ENCODE measurements at places on chromosomes 2 and 18. TPM values are rescaled to one million over a fixed set of nuclear protein-coding genes. Genes with fewer than 3 reads are reported as not detected.
A peak's percentile ranks its signal among the peaks of the same experiment; 100 is the strongest.

- no peak for DNase-seq
- no peaks in the 10 kb centered on the region for H3K36me3 ChIP-seq
- no peak overlapping the region for H3K4me3 ChIP-seq
- no peaks in the 10 kb centered on the region for H3K4me1 ChIP-seq
- H3K27ac ChIP-seq: no peak overlapping the region
- no peaks in the 10 kb centered on the region for H3K27me3 ChIP-seq
Measured at GRCh38 chr2:190379249-190379964, 28.7 kb upstream of the MFSD6 start.

- H3K27me3 ChIP-seq: no peaks in the 10 kb centered on the region
- no peak overlapping the region for H3K4me3 ChIP-seq
- no peaks in the 10 kb centered on the region for H3K36me3 ChIP-seq
Measured at GRCh38 chr2:157488877-157489276, 45.0 kb upstream of the CYTIP start.

DNA sequence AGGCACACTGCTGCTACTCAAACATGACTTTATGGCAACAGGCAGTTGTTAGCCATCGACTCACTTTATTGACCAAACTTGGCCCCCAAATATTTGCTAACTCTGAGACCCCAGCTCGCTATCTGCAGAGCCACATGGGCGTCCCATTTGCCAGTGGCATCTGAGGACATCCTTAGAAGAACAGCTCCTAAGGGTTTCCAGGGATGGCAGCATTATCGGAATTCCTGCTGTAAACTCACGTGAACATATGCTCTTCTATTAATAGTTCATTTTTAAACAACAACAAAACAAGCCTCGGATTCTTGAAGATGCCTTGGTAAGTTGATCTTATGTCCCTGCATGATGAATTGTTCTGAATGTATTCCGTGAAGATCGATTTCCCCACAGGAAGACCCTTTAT, 181.0 kb downstream of the LDLRAD4 start:
- H3K36me3 ChIP-seq: no peaks in the 10 kb centered on the region
- no peak for DNase-seq
- H3K27ac ChIP-seq: no peak overlapping the region
- no peaks in the 10 kb centered on the region for H3K4me1 ChIP-seq

GRCh38 chr18:74073957-74074667, 73.5 kb downstream of the FBXO15 start:
- DNase-seq: no peak
- H3K36me3 ChIP-seq: no peaks in the 10 kb centered on the region
- H3K27ac ChIP-seq: no peak overlapping the region
- H3K4me1 ChIP-seq: no peaks in the 10 kb centered on the region

GRCh38 chr18:7332452-7332851, 101.6 kb downstream of the LRRC30 start:
- no peaks in the 10 kb centered on the region for H3K36me3 ChIP-seq
- no peak overlapping the region for H3K4me3 ChIP-seq
- no peak overlapping the region for H3K27ac ChIP-seq
- DNase-seq: no peak
- no peaks in the 10 kb centered on the region for H3K27me3 ChIP-seq
- no peaks in the 10 kb centered on the region for H3K4me1 ChIP-seq

DNA sequence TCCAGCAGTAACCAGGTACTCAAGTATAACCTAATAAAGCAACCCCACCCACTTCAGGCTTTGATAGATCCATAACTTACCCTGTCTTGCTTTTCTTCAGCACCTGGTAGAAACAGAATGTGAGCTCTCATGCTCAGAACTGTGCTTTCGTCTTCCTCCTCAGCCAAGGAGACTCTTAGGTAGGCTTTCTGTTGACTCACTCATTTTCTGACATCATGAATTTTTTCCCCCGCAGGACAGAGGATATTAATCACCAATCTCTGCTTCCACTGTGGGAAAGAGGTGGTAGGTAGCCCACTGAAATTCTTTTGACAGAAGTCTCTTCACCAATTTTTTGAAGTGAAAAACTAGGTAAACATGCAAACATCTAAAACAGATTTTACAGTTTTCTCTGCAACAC, 241.2 kb upstream of the KCNJ3 start:
- DNase-seq: no peak
- no peak overlapping the region for H3K4me3 ChIP-seq
- no peaks in the 10 kb centered on the region for H3K27me3 ChIP-seq
- no peak overlapping the region for H3K27ac ChIP-seq
- peaks cover 4% of the 10 kb centered on the region for H3K4me1 ChIP-seq

- DNase-seq: no peak
- H3K4me1 ChIP-seq: peaks cover 32% of the 10 kb centered on the region
- H3K4me3 ChIP-seq: peak overlapping the region; percentile 96
- H3K36me3 ChIP-seq: peaks cover 2% of the 10 kb centered on the region
Measured at GRCh38 chr2:183123117-183123958, 905 bp upstream of the NUP35 start.

DNA sequence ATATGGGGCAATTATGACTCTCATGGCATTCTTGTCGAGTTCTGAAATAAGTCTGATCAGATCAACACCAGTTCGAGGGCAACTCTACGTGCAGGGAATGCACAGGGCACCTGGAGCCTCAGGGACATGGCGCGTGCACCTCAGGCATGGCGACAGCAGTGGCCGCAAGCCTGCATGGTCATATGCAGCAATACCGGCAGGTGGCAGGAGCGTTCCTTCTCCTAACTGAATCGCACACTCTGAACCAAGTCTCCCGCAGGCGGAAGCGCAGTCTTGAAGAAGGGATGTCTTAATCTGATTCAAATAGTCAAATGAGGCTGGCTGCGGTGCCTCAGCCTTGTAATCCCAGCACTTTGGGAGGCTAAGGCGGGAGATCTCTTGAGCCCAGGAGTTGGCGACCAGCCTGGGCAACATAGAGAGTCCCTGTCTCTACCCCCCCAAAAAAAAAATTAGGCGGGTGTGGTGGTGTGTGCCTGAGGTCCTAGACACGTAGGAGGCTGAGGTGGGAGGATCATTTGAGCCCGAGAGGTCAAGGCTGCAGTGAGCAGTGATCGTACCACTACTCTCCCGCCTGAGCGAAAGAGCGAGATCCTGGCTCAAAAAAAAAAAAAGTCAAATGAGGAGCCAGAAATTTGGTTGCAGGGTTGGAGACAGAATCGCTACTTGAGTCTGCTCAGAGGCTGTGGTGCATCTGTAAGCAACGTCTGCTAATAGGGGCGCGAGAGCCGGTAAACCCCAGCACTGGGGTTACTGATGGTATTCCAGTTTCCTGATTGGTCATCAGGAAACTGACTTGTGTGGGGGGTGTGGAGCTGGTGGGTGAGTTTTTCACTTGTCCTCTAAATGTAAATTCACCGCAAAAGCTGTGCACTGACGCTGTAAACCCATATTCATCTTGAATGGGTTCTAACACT, 28.8 kb downstream of the FHL2 start:
- H3K27me3 ChIP-seq: no peaks in the 10 kb centered on the region
- peaks cover 2% of the 10 kb centered on the region for H3K4me1 ChIP-seq
- peak overlapping the region; percentile 71 for H3K27ac ChIP-seq
- H3K36me3 ChIP-seq: peaks cover 22% of the 10 kb centered on the region

- peak overlapping the region; percentile 91 for H3K4me3 ChIP-seq
- H3K27me3 ChIP-seq: no peaks in the 10 kb centered on the region
- H3K4me1 ChIP-seq: peaks cover 29% of the 10 kb centered on the region
- peak overlapping the region; percentile 89 for H3K27ac ChIP-seq
Measured at GRCh38 chr2:218218268-218219185, 1.5 kb downstream of the ARPC2 start.

GRCh38 chr18:22346953-22347605, 70.6 kb downstream of the CTAGE1 start:
- H3K4me3 ChIP-seq: peak overlapping the region; percentile 70
- H3K4me1 ChIP-seq: peaks cover 35% of the 10 kb centered on the region
- DNase-seq: peak; percentile 66
- H3K27ac ChIP-seq: no peak overlapping the region
- no peaks in the 10 kb centered on the region for H3K36me3 ChIP-seq

DNA sequence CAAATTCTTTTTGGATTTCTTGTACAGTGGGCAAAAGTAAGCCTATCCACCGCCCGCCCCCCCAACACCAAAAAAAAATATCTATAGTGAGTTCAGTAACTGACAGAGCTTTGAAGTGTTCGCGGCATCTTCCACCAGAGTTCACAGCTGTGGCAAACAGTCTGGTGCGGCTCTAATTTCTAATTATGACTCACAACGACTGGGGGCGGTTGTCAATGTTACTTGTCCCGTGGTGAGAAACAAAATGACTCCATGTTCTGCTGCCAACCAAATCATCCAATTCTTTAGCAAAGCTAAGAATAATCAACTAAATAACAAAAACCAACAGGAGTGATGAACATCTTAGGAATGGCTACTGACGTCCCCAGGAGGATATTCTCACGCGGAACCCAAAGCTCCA, 392.5 kb upstream of the SALL3 start:
- H3K27me3 ChIP-seq: no peaks in the 10 kb centered on the region
- no peak for DNase-seq
- H3K4me3 ChIP-seq: no peak overlapping the region
- H3K36me3 ChIP-seq: peaks cover 13% of the 10 kb centered on the region
- peaks cover 26% of the 10 kb centered on the region for H3K4me1 ChIP-seq

GRCh38 chr2:222309361-222309760, 10.6 kb upstream of the PAX3 start:
- H3K36me3 ChIP-seq: no peaks in the 10 kb centered on the region
- H3K4me3 ChIP-seq: no peak overlapping the region
- peaks cover 100% of the 10 kb centered on the region for H3K27me3 ChIP-seq
- no peak overlapping the region for H3K27ac ChIP-seq
- no peak for DNase-seq

GRCh38 chr18:22816266-22817176, 116.6 kb upstream of the RBBP8 start:
- no peak overlapping the region for H3K4me3 ChIP-seq
- no peaks in the 10 kb centered on the region for H3K27me3 ChIP-seq
- H3K4me1 ChIP-seq: peaks cover 13% of the 10 kb centered on the region
- H3K27ac ChIP-seq: no peak overlapping the region
- no peak for DNase-seq

- no peaks in the 10 kb centered on the region for H3K27me3 ChIP-seq
- no peak overlapping the region for H3K27ac ChIP-seq
- peaks cover 3% of the 10 kb centered on the region for H3K4me1 ChIP-seq
- peak; percentile 69 for DNase-seq
- H3K4me3 ChIP-seq: no peak overlapping the region
Measured at GRCh38 chr2:59584958-59585357, 968.5 kb downstream of the BCL11A start.

DNA sequence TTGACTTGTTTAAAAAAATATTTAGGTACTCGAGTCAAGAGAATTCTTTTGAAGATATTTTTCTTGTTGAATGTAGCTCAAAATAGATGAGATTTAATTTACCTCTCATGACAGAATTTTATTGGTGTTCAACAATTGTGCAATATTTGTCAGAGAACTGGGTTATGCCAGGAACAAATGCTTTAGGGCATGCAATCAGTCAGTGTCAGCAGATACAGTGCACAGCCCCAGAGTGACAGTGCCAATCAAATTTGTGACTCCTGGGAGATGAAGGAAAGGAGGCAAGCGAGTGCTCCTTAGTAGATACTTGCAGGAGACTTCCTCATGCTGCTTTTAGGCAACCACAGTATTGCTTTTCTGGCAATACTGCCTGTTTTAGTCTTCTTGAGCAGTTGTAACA, 81.2 kb upstream of the DSEL start:
- peaks cover 11% of the 10 kb centered on the region for H3K4me1 ChIP-seq
- H3K27me3 ChIP-seq: no peaks in the 10 kb centered on the region
- H3K27ac ChIP-seq: no peak overlapping the region
- peaks cover 34% of the 10 kb centered on the region for H3K36me3 ChIP-seq

- H3K27ac ChIP-seq: no peak overlapping the region
- H3K4me1 ChIP-seq: peaks cover 6% of the 10 kb centered on the region
- no peak overlapping the region for H3K4me3 ChIP-seq
- no peaks in the 10 kb centered on the region for H3K36me3 ChIP-seq
- DNase-seq: no peak
- H3K27me3 ChIP-seq: no peaks in the 10 kb centered on the region
Measured at GRCh38 chr2:229335330-229335729, 64.2 kb upstream of the PID1 start.

- no peak overlapping the region for H3K4me3 ChIP-seq
- DNase-seq: no peak
- H3K36me3 ChIP-seq: peaks cover 14% of the 10 kb centered on the region
- H3K27me3 ChIP-seq: no peaks in the 10 kb centered on the region
- H3K4me1 ChIP-seq: no peaks in the 10 kb centered on the region
Measured at GRCh38 chr2:203209538-203209937, 29.3 kb upstream of the CYP20A1 start.

DNA sequence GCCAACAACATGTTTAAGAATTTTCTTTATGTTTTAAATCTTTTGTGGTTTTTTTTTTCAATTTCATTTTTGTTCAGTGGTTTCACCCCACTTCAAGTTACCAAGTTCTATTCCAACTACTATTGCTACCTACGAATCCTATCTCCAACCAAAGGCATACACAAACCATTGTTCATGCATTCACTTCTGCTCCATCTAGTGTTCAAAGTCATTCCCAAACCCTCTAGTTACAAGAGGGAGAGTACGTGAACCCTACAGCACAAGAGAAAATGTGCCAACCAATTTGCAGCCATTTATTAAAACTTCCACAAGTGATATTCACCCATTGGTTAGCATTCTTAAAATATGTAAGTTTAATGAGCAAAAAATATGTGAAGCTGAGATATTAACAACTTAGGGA, 295.1 kb upstream of the KYNU start:
- no peak overlapping the region for H3K27ac ChIP-seq
- H3K4me1 ChIP-seq: 0 out of 2 replicates have a peak, but pooled peaks cover 3% of the 10 kb centered on the region
- no peak for DNase-seq
- H3K4me3 ChIP-seq: no peak overlapping the region
- H3K36me3 ChIP-seq: no peaks in the 10 kb centered on the region

DNA sequence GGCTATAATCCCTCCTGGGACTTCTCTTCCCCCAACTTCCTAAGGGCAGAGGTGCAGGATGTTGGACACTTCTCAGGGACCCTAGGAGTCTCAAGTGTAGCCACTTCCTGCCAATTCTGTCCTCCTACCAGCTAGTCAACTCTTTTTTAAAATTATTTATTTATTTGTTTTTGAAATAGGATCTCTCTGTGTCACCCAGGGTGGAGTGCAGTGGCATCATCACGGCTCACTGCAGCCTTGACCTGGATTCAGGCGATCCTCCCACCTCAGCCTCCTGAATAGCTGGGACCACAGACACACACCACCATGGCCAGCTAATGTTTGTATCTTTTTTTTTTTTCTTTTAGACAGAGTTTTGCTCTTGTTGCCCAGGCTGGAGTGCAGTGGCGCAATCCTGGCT, 11.5 kb downstream of the SFTPB start:
- peak overlapping the region; percentile 26 for H3K27ac ChIP-seq
- H3K4me1 ChIP-seq: peaks cover 5% of the 10 kb centered on the region
- H3K4me3 ChIP-seq: no peak overlapping the region
- DNase-seq: no peak

DNA sequence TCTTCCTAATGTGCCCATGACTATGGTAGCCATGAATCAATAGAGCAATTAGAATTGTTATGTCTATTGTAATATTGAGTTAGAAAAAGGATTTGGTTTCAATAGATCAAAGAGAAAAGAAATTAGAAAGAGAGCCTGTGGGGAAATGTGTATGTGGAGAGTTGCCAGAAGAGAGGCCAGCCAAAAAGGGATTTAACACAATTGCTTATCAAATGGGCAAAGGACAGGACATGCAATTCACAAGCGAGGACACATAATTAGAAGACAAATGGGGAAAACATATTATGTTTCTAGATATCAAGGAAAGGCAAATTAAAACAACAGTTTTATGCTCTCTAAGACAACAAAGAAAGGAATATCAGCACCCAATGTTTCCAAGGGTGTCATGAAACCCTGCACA, 403.2 kb upstream of the KLHL29 start:
- no peak overlapping the region for H3K4me3 ChIP-seq
- peaks cover 8% of the 10 kb centered on the region for H3K4me1 ChIP-seq
- DNase-seq: no peak

LTBP1 gene
- total RNA-seq: 33.8 TPM

PLA2R1 gene
- 1.1 TPM for total RNA-seq

HOXD12 gene
- 0.17 TPM for total RNA-seq
